ENCODE measurements at places on chromosomes 7 and 10.

DNA sequence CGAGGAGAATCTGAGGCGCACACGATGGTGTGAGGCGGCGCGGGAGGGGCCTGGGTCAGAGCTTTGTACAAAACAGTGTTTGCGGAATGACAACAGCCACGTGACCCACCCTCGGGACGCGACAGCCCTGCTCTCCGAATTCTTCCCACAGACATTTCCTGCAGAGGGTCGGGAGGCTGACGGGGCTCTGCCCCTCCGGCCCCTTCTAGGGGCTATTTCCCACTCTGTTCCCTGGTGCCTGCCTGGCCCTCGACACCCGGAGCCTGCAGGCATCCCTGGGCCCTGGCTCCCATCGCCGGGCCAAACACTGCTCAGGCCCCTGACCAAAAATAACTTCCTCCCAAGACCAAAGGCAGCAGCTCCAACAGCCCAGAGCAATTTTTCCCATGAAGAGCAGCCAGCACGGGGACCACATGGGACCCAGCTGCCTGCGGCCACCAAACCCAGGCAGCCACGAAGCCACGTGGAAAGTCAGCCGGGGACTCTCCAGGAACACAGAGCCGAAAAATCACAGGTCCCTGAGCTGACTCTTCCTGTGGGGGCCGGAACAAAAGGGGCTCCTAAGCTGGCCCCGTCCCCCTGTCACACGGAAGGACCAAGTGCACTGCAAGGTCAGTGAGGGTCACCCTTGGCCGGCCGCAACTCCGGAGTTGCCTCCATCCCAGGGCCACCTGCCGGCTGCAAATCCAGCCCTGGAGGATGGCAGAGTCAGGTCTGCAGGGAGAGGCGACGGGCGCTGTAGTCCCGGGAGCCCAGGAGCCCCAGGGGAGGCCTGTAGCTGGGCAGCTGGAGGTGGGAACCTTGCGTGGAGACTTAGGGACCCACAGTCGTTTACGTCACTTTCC is 42.0 kb downstream of the PAPOLB start:
- ATAC-seq, result no peak

DNA sequence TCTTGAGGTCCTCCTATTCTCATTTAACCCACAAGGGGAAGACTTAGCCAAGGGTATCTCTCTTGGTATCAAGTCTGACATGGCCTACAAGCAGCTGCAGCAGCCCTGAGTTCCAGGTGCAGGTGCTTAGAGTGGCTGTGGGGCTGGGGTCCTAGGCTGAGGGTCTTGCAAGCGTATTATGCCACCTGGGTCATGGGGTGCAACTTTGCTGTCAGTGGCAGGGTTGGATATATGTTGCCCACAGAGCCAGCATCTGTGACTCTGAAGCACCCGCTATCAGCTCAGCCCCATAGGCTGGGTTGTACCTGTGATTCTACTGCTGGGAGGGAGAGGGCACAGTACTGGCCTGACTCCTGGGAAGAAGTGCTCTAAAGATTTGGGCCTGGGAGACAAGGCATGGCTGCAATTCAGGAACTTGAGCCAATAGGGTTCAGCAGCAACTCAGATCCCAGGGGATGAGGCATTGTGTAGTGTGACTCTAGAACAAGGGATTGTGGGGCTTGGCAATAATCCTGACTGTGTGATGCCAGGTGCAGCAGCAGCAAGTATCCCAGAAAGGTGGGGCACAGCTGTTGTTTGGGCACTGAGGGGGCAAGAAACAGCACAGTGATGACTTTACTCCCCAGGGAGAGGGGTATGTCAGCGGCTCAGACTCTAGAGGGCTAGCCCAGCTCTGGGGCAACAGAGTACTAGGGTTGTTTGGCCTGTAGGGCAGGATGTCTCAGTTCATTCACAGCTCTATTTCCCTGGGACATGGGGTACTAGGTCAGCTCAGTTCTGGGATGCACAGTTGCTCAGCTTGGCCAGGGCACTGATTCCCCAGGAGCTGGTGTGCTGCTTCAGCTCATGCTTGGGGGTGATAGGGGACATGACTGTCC is 41.4 kb downstream of the NEURL1 start:
- no peak for ATAC-seq

- ATAC-seq, result no peak
Measured at GRCh38 chr7:139332697-139333359, 8.3 kb upstream of the FMC1 start.

- ATAC-seq, result no peak
Measured at GRCh38 chr7:37999673-38000072, 79.2 kb downstream of the EPDR1 start.

DNA sequence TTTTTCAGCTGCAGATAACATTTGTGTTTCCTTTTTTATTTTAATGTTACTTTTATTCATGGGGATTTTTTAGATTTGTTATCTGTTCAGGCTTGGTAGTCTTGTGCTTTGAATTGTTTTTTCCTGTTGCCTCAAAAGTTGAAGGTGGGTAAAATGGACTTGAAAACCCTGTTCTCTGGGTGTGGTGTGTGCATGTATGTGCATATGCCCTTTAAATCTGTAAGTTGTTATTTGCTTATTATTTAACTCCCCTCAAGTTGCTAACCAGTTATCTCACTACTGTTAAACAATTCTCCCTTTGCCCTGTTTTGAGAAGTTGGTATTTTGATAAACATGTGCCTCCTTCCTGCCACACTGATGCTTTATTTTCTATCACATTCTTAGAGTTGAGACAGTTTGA is 30.6 kb downstream of the TSPAN14 start:
- ATAC-seq, result no peak

- ATAC-seq, result no peak
Measured at GRCh38 chr10:101089520-101090299, 27.9 kb downstream of the KAZALD1 start.

GRCh38 chr10:22550732-22551131 is 163.6 kb downstream of the PIP4K2A start:
- no peak for ATAC-seq

DNA sequence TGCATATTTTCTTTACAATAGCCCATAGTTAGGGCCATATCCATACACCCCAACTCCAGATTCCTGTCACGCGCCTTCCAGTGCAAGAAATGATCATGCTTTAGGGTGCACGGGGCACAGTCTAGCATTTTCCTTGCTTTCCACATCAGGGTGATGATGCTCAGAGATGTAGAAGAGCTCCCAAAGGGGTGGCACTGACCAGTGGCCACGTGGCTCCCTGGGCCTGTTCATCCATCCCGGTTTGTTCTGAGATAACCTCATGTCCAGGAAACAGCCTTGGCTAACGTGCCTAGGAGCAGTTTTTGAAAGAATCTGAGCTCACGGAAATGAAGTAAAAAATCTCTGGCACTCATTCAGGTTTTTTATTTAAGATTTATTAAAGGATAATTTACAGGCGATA is 139.3 kb downstream of the GALNT17 start:
- ATAC-seq, result no peak

DNA sequence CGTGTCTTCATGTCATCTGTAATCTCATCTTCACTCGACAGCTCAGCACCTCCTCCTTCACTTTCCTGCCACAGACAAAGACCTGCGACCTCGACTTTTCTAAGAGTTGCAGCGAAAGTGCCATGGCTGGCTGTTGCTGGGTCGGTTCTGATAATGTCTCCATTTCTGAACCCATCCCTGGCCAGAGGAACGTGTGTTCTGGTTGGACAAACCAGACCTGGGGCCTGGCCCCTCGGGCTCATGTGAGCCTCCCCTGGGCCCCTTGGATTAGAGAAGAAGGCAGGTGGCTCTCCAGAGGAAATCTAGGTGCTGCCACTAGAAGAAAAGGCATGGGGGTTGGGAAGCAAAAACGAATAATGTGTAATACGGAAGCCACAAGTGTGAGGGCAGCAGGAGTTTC is 273.7 kb downstream of the GLRX3 start:
- no peak for ATAC-seq

- no peak for ATAC-seq
Measured at GRCh38 chr7:116710764-116711452, 38.9 kb downstream of the MET start.

All from activated T-helper 17 cell treated with anti-CD3 and anti-CD28 coated beads, Interleukin-2, amount 50 U/mL, for 72 hours (primary cell).